ENCODE measurements at places on chromosomes 5 and 9. TPM values are rescaled to one million over a fixed set of nuclear protein-coding genes. Genes with fewer than 3 reads are reported as not detected.

Gene ABCA2
- 27.5 TPM for total RNA-seq

Gene SPINK13
- total RNA-seq, result not detected

Gene TICAM2
- 0.77 TPM for total RNA-seq

Gene NMRK1
- 59.3 TPM for total RNA-seq

Gene RMRP
- 5,353 TPM for total RNA-seq

Gene GRM6
- total RNA-seq, result not detected

Gene SPINK7
- not detected for total RNA-seq

Gene TRPM6
- total RNA-seq, result 0.10 TPM

Gene FOXD4L4
- 0.14 TPM for total RNA-seq

Gene PCDH12
- total RNA-seq, result 0.31 TPM

Gene GLRA1
- not detected for total RNA-seq

Gene ARL14EPL
- not detected for total RNA-seq

Gene RLN2
- total RNA-seq, result 4.0 TPM

Gene PCDHA9
- not detected for total RNA-seq

Gene ACOT12
- total RNA-seq, result not detected

Gene LOX
- total RNA-seq, result not detected

Gene PLAC8L1
- total RNA-seq, result 1.4 TPM

Gene ANGPTL2
- not detected for total RNA-seq

Gene S1PR3
- total RNA-seq, result 0.48 TPM

Gene LCN9
- not detected for total RNA-seq

Gene CHSY3
- total RNA-seq, result not detected

Gene ORM2
- not detected for total RNA-seq

Gene RAPGEF6
- 37.3 TPM for total RNA-seq

Gene SHC3
- not detected for total RNA-seq

Gene IL4
- 1.2 TPM for total RNA-seq

Gene UGT3A2
- not detected for total RNA-seq

Gene PCDHB7
- not detected for total RNA-seq

Gene BTNL9
- not detected for total RNA-seq

Gene EXOSC2
- total RNA-seq, result 55.0 TPM

Gene ZFP37
- 1.2 TPM for total RNA-seq

Gene NRG2
- 0.23 TPM for total RNA-seq

Gene PDCD1LG2
- 1.3 TPM for total RNA-seq

Gene HAVCR2
- 30.2 TPM for total RNA-seq

Gene KCTD16
- total RNA-seq, result 0.25 TPM

Gene CCL27
- total RNA-seq, result 1.4 TPM

Gene NIPSNAP3A
- 9.2 TPM for total RNA-seq

Data from activated T-cell treated with anti-CD3 and anti-CD28 coated beads, Interleukin-2, amount 50 U/mL, for 72 hours (primary cell).